A549 treated with ZK216348 at 1 μM for 4 hours (cell line): ENCODE measurements at places on chromosomes 11 and 22. TPM values are rescaled to one million over a fixed set of nuclear protein-coding genes. Genes with fewer than 3 reads are reported as not detected.

Gene TMEM191C
- total RNA-seq, result 0.88 to 2.1 TPM (median 1.3 TPM) in 5 replicates

Gene PNPLA3
- total RNA-seq, result 0.52 to 1.7 TPM (median 1.3 TPM) in 5 replicates

Gene EPS8L2
- 64.8 to 145 TPM (median 118 TPM) in 5 replicates for total RNA-seq

Gene SERHL2
- total RNA-seq, result 0.14 to 0.27 TPM (median 0.26 TPM) in 3 of 5 replicates, not detected in the others

Gene ACRV1
- total RNA-seq, result not detected in 5 replicates

Gene OR51B2
- not detected in 5 replicates for total RNA-seq

Gene ANO9
- total RNA-seq, result 0.44 to 1.5 TPM (median 1.1 TPM) in 5 replicates

Gene DERL3
- 0.31 to 0.68 TPM (median 0.65 TPM) in 5 replicates for total RNA-seq

Gene TUBGCP6
- total RNA-seq, result 4.5 to 13.6 TPM (median 11.5 TPM) in 5 replicates

Gene EIF1AD
- total RNA-seq, result 36.9 to 46.3 TPM (median 39.5 TPM) in 5 replicates

Gene APLP2
- total RNA-seq, result 157 to 194 TPM (median 171 TPM) in 5 replicates

Gene PRPF19
- 128 to 201 TPM (median 181 TPM) in 5 replicates for total RNA-seq

Gene MFNG
- total RNA-seq, result 0.94 to 3.3 TPM (median 2.2 TPM) in 5 replicates

Gene LDHAL6A
- not detected in 5 replicates for total RNA-seq

Gene CHST1
- total RNA-seq, result 1.3 to 1.9 TPM (median 1.6 TPM) in 5 replicates

Gene APOL5
- total RNA-seq, result not detected in 5 replicates

Gene THY1
- 12.5 to 15.2 TPM (median 13.7 TPM) in 5 replicates for total RNA-seq

Gene PATZ1
- 17.6 to 22.1 TPM (median 21.1 TPM) in 5 replicates for total RNA-seq

Gene ASPHD2
- 0.75 to 1.5 TPM (median 1.2 TPM) in 5 replicates for total RNA-seq

Gene TSPAN18
- 1.9 to 3.6 TPM (median 2.9 TPM) in 5 replicates for total RNA-seq

Gene ZNF280A
- total RNA-seq, result 3.0 to 4.3 TPM (median 3.3 TPM) in 5 replicates

Gene SLC39A13
- total RNA-seq, result 25.8 to 59.6 TPM (median 49.6 TPM) in 5 replicates

Gene DKK3
- 15.4 to 22.3 TPM (median 18.2 TPM) in 5 replicates for total RNA-seq

Gene CATSPERZ
- total RNA-seq, result 1.7 to 2.4 TPM (median 2.3 TPM) in 5 replicates

Gene THYN1
- total RNA-seq, result 16.5 to 20.9 TPM (median 19.0 TPM) in 5 replicates

Gene MLC1
- 0.04 to 0.08 TPM in 2 of 5 replicates, not detected in the others for total RNA-seq

Gene TRIM51
- total RNA-seq, result not detected in 5 replicates

Gene HPS5
- total RNA-seq, result 12.3 to 16.0 TPM (median 13.3 TPM) in 5 replicates

Gene SLC37A2
- 0.06 to 0.14 TPM (median 0.08 TPM) in 4 of 5 replicates, not detected in the other for total RNA-seq

Gene PAMR1
- total RNA-seq, result not detected in 5 replicates

Gene APOA4
- total RNA-seq, result not detected in 5 replicates

Gene ALDH3B2
- total RNA-seq, result not detected in 5 replicates

Gene CARD10
- 16.7 to 37.0 TPM (median 34.2 TPM) in 5 replicates for total RNA-seq

Gene RBFOX2
- 26.6 to 33.8 TPM (median 31.1 TPM) in 5 replicates for total RNA-seq

Gene TRIM22
- 0.57 to 1.0 TPM (median 0.81 TPM) in 5 replicates for total RNA-seq

Gene STARD10
- total RNA-seq, result 16.6 to 21.0 TPM (median 19.4 TPM) in 5 replicates

Gene UPK3A
- total RNA-seq, result not detected in 5 replicates

Gene TSG101
- 90.6 to 126 TPM (median 110 TPM) in 5 replicates for total RNA-seq

Gene OR52M1
- total RNA-seq, result not detected in 5 replicates

Gene POTEH
- not detected in 5 replicates for total RNA-seq

Gene APOA5
- not detected in 5 replicates for total RNA-seq

Gene BATF2
- total RNA-seq, result 0.54 to 0.98 TPM (median 0.74 TPM) in 5 replicates

Gene TREH
- total RNA-seq, result not detected in 5 replicates

Gene RELA
- 54.3 to 80.3 TPM (median 76.8 TPM) in 5 replicates for total RNA-seq

Gene MAJIN
- not detected in 5 replicates for total RNA-seq

Gene CYTH4
- total RNA-seq, result 0.34 to 2.1 TPM (median 0.76 TPM) in 5 replicates

Gene BANF1
- total RNA-seq, result 370 to 493 TPM (median 487 TPM) in 5 replicates

Gene RBMXL2
- total RNA-seq, result not detected in 5 replicates

Gene C11orf87
- total RNA-seq, result not detected in 5 replicates

Gene OR4A15
- not detected in 5 replicates for total RNA-seq

Gene AMOTL1
- 5.4 to 8.7 TPM (median 7.9 TPM) in 5 replicates for total RNA-seq

Gene LRRC75B
- 5.1 to 9.9 TPM (median 8.1 TPM) in 5 replicates for total RNA-seq

Gene MIOX
- not detected in 5 replicates for total RNA-seq

Gene MSANTD4
- 7.4 to 10.7 TPM (median 9.5 TPM) in 5 replicates for total RNA-seq

Gene DRD4
- total RNA-seq, result 0.24 to 0.51 TPM (median 0.35 TPM) in 4 of 5 replicates, not detected in the other

Gene MUC2
- 0.26 to 0.59 TPM (median 0.36 TPM) in 5 replicates for total RNA-seq
